Melanocyte of skin (primary cell): ENCODE measurements at places on chromosomes 6 and 20. TPM values are rescaled to one million over a fixed set of nuclear protein-coding genes. Genes with fewer than 3 reads are reported as not detected.

Gene HSPA1B
- total RNA-seq, result 95.3 and 162 TPM in 2 replicates

Gene TTLL9
- total RNA-seq, result not detected in 2 replicates

Gene NMBR
- not detected in 2 replicates for total RNA-seq

Gene KCNQ2
- total RNA-seq, result not detected in 2 replicates

Gene IL17A
- not detected in 2 replicates for total RNA-seq

Gene POLR3F
- total RNA-seq, result 15.5 and 20.7 TPM in 2 replicates

Gene KIF25
- total RNA-seq, result not detected in 2 replicates

Gene PDYN
- total RNA-seq, result not detected in 2 replicates
